ENCODE measurements at places on chromosomes 6 and 20. TPM values are rescaled to one million over a fixed set of nuclear protein-coding genes. Genes with fewer than 3 reads are reported as not detected.

DNA sequence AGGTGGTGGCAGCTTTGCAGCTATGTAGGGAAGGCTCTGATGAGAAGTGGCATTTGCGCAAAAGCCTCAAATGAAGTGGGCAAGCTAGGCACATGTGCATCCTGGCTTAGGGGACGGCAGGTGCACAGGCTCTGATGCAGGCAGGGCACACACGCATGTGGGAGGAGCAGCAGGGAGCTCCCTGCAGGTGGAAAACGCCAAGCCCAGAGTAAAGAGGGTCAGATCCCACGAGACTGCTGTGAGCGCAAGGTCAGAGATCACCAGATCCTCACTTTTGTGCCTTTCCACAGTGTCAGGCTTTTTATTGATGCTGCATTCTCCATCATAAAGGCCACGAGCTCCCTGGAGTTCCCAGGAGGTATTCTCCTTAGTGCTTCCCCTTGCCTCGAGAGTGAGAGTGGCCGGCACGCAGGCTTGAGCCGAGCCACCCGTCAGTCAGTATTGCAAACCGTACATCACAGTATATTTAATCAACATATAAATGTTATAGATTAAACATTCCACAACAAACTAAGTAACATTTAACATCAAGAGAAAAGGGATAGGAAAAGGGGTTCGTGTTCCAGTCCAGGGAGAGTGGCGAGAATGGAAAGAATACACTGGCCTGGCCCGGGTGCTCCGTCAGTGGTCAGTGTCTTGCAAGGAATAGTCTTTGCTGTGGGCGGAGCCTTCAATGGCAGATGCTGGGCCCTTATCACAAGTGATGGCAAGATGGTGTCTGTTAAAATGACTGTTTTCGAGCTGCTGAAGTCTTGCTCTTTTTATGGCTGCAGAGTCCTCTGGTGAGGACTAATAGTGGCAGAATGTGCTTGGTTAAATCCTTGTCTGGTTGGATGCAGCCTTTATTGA lies 109.4 kb downstream of the SYNDIG1 start:
- DNase-seq, result no peak

The KCNK16 gene
- total RNA-seq, result not detected

DNA sequence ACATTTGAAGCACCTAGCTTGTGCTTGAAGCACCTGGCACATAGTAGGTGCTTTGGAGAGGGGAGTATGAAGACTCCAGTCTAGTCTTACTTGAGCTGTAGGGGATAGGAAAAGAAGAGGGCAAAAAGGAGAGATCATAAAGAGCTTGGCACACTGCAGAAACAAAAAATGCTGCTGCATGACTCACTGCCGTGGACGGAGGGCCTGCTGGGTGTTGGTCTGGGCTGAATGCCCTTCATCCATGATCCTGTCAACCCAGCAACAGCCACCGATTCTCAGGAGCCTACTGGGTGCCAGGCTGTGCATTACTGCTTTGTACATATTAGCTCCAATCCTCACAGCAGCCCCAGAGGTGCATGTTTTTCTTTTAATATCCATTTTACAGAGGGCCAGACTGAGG lies 6.0 kb downstream of the PDYN start:
- DNase-seq, result no peak

- DNase-seq, result peak; percentile 17
Measured at GRCh38 chr6:20718705-20719653, 184.7 kb downstream of the CDKAL1 start.

The ARMH2 gene
- 0.54 TPM for total RNA-seq

DNA sequence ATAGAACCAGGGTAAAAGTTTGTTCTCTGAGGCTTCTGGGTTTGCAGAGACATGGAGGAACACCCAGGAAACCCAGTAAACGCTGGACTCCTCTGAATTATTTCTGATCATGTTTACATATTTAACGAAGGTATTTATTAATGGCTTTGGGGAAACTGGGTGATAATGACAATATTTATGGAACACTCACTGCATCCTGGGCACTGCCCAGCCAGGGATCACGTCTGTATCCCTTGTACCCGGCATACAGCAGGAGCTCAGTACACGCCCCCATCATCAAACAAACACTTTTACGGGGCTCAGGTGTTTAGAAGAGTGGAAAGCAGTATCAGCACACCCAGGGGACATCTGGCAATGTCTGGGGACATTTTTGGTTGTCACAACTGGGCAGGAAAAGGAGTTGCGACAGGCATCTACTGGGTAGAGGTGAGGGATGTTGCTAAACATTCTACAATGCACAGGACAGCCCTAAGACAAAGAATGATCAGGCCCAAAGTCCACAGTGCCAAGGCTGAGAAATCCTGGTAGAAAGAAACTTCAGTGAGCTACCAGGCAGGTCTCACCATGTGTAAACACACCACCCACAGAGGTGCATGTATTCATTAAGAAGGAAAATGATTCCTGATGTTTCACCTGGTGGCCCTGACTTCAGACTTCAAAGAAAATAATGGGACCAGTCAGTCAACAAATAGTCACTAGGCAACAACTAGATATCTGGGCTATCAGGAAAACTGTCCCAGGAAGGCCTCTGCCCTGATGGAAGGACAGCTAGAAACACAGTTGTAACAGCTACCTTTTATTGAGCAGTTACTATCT lies 35.3 kb downstream of the ZMYND8 start:
- DNase-seq, result no peak

The C6orf141 gene
- total RNA-seq, result 1.3 TPM

- DNase-seq, result no peak
Measured at GRCh38 chr20:47878601-47879027, 93.3 kb upstream of the SULF2 start.
